ENCODE measurements at places on chromosomes 5 and 9. TPM values are rescaled to one million over a fixed set of nuclear protein-coding genes. Genes with fewer than 3 reads are reported as not detected.
A peak's percentile ranks its signal among the peaks of the same experiment; 100 is the strongest.

DNA sequence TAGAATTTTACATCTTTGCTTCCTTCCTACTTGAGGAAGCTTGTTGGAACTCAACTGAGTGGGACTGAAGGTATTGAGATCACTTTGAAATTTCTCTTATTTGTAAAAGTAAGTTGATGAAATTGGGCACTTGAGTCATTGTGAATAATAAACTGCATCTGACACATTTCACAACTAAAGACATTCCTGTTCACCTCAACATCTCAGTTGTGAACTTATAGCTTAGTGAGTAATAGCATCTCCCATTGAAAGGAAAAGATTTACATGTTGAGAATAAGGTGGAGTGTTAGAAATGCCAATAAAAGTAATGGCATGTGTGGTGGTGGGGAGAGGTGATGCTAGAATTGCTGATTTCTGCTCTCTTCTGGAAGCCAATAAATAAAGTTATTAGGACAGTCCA is 145.0 kb downstream of the SLC24A2 start:
- DNase-seq: no peak
- H3K4me3 ChIP-seq: no peak overlapping the region
- H3K27ac ChIP-seq: no peak overlapping the region
- no peaks in the 10 kb centered on the region for H3K27me3 ChIP-seq

- H3K27me3 ChIP-seq: no peaks in the 10 kb centered on the region
- H3K36me3 ChIP-seq: no peaks in the 10 kb centered on the region
These were observed 9.1 kb downstream of the ANGPTL2 start for GRCh38 chr9:127113191-127113972.

Gene POU5F2
- polyA plus RNA-seq: 0.04 TPM

GRCh38 chr9:86903734-86904085 is 43.6 kb downstream of the GAS1 start:
- DNase-seq: no peak
- no peak overlapping the region for H3K27ac ChIP-seq
- no peak overlapping the region for H3K4me3 ChIP-seq
- H3K36me3 ChIP-seq: no peaks in the 10 kb centered on the region
- no peaks in the 10 kb centered on the region for H3K4me1 ChIP-seq

DNA sequence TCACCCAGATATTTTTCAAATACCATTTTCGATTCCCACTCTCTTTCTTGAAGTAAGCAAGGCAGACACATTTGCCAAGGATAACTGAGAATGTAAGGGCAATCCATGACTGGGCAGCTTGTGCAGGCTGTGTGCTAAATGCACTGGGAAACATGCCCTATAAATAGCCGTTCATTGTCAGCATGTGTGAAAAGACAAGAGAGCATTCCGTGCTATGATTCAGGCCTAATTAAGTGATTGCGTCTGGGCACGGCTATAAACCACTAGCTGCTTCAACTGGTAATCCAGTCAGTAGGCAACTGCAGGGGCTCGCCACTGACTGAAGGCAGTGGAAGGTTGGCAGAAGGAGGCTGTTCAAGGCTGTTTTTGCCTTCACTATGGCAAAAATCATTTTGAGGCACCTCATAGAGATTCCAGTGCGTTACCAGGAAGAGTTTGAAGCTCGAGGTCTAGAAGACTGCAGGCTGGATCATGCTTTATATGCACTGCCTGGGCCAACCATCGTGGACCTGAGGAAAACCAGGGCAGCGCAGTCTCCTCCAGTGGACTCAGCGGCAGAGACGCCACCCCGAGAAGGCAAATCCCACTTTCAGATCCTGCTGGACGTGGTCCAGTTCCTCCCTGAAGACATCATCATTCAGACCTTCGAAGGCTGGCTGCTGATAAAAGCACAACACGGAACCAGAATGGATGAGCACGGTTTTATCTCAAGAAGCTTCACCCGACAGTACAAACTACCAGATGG is at the start of gene HSPB3:
HSPB3 (plus strand) TSS at position 287 of the 745 bp plus-strand sequence; CDS start at position 378, 91 bp downstream.
- peak; percentile 21 for DNase-seq
- no peaks in the 10 kb centered on the region for H3K27me3 ChIP-seq
- peaks cover 22% of the 10 kb centered on the region for H3K4me1 ChIP-seq
- H3K4me3 ChIP-seq: no peak within 1 kb of the TSS
- H3K27ac ChIP-seq: no peak within 1 kb of the TSS

Gene ADAMTS19
- polyA plus RNA-seq: 0.08 TPM

Gene LHX6
- polyA plus RNA-seq: 0.12 TPM

GRCh38 chr9:117783828-117784227 is 79.6 kb downstream of the TLR4 start:
- no peak overlapping the region for H3K27ac ChIP-seq
- H3K36me3 ChIP-seq: no peaks in the 10 kb centered on the region
- H3K27me3 ChIP-seq: no peaks in the 10 kb centered on the region
- H3K4me1 ChIP-seq: no peaks in the 10 kb centered on the region

DNA sequence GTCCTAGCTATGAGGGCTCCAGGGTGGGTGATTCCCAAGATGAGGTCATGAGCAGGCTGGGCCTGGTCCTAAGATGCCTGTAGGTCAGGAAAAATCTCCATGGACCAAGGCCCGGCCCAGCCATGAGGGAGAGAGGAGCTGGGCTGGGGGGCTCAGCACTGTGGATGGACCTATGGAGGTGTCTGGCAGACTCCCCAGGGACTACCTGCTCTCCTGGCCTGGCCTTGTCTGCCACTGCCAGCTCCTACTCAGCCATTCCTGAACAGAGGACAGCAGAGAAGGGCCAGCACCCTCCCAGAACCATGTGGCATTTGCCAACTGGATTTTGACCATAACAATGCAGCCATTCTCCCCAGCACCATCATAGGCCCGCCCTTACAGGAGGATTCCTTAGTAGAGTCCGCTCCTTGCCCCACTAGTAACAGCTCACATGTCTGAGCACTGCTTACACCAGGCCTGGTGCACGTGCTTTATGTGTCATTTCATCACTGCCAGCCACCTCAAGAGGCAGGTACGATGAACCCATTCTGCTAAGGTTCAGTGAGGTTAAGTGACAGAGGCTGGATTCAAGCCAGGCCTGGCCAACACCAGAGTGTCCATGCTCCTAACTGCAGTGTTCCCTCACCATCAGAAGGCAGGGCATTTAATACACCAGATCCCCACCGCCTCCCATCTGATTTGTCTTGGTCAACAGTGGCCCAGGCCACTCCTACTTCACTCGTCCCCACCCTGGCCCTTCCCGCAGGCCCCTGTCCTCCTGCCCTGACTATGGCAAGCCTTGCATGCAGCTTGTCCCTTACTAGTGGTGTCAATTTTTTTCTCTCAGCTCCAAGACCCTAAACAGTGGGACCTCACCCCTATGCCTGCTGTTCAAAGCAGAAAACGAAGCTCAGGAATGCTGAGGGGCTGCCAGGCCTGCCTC is 669 bp downstream of the IL13 start:
- H3K27me3 ChIP-seq: peaks cover 32% of the 10 kb centered on the region
- no peak overlapping the region for H3K4me3 ChIP-seq
- peaks cover 3% of the 10 kb centered on the region for H3K4me1 ChIP-seq
- H3K36me3 ChIP-seq: no peaks in the 10 kb centered on the region
- DNase-seq: no peak
- no peak overlapping the region for H3K27ac ChIP-seq

- H3K36me3 ChIP-seq: no peaks in the 10 kb centered on the region
- H3K27ac ChIP-seq: no peak overlapping the region
- H3K27me3 ChIP-seq: no peaks in the 10 kb centered on the region
- H3K4me3 ChIP-seq: no peak overlapping the region
These were observed 20.6 kb downstream of the ZNF618 start for GRCh38 chr9:113896713-113897112.

Gene SLC25A48
- polyA plus RNA-seq: not detected

Gene FAM153A
- 0.06 TPM for polyA plus RNA-seq

DNA sequence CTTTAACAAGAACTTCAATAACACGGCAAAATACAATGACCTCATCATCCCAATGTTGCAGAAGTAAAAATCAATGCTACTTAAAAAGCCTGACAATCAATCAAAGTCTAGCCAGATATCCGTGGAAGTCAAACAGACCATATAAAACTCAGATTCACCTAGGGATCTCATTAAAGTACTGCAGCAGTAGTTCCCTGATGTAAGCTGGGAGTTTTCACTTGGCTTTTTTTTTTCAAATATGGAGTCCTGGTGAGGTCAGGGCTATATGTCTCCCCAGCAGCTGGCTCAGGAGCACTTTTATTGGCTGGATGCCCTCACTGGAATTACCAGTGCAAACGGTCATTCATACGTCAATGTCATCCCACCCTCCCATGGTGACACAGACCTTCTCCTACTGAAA is 220.6 kb upstream of the SLC30A5 start:
- H3K36me3 ChIP-seq: no peaks in the 10 kb centered on the region
- no peak overlapping the region for H3K4me3 ChIP-seq
- H3K27ac ChIP-seq: no peak overlapping the region
- no peaks in the 10 kb centered on the region for H3K4me1 ChIP-seq

GRCh38 chr5:95857185-95857945 is 34.8 kb upstream of the GLRX start:
- no peaks in the 10 kb centered on the region for H3K36me3 ChIP-seq
- DNase-seq: no peak
- peaks cover 27% of the 10 kb centered on the region for H3K4me1 ChIP-seq
- no peak overlapping the region for H3K4me3 ChIP-seq

- no peaks in the 10 kb centered on the region for H3K4me1 ChIP-seq
- no peak overlapping the region for H3K27ac ChIP-seq
- peaks cover 1% of the 10 kb centered on the region for H3K36me3 ChIP-seq
- H3K4me3 ChIP-seq: no peak overlapping the region
These were observed 17.3 kb downstream of the CHD1 start for GRCh38 chr5:98911280-98912040.

GRCh38 chr5:67065696-67066095 is 130.9 kb downstream of the CD180 start:
- H3K4me3 ChIP-seq: no peak overlapping the region
- no peak overlapping the region for H3K27ac ChIP-seq
- H3K36me3 ChIP-seq: peaks cover 7% of the 10 kb centered on the region

DNA sequence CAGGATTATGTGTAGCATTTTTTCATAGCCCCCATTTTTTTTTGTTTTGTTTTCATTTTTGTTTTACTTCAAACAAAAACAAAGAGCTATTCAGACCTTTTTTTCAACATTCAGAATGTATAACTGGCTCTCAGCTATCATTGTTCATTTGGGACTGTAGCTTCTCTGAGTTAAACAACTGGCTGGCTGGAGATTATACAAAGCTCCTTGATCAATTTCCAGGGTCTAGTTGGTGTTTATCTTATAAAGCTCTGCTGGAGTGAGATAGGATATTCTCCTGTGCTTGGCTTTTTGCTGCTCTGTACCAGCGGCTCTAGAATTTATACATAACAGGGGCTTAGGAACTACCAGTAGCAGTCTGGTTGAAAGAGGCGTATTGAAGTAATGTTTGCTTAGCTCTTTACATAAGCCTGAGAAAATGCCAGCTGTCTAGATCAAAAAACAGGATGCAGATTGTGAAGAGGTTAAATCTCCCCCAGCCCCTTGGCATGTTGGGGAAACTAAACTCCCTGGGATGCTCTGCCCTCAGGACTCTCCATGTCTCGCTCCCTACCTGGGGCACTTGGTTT is 15.2 kb downstream of the GARNL3 start:
- no peak for DNase-seq
- no peaks in the 10 kb centered on the region for H3K36me3 ChIP-seq
- H3K27me3 ChIP-seq: no peaks in the 10 kb centered on the region
- no peak overlapping the region for H3K27ac ChIP-seq
- peaks cover 11% of the 10 kb centered on the region for H3K4me1 ChIP-seq

All from keratinocyte (primary cell).